ENCODE measurements at places on chromosomes 1 and 21.
A peak's percentile ranks its signal among the peaks of the same experiment; 100 is the strongest.

GRCh38 chr1:227795732-227796131 is 19.7 kb upstream of the PRSS38 start:
- DNase-seq: no peak

DNA sequence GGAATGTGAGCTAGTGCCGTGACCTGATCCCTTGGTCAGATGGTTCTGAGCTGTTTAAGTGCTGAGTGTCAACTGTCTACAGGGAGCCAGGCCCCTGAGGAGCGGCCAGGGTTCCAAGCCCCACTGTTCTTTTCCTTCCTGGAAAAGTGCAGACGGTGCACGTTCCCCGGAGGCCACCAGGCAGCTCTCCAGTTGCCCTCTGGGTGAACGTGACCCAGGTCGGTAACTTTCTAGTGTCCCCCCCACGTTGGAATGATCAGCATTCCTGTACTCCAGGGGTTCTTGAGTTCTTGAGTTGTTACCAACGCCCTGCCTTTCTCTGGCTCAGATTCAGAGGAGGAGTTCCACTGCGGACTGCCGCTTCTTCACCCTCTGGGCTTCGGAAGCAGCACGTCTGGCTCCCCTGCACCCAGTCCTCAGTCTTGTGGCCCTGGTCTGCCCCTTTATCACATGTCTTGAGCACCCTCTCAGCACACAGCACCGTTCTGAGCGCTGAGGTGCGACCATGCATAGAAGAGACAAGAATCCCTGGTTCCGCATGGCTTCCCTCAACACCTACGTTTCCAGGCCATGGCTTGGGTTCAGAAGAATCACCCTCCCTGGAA is 131.5 kb downstream of the DHRS3 start:
- peak; percentile 14 for DNase-seq

GRCh38 chr1:16226490-16227179 is 10.3 kb downstream of the CPLANE2 start:
- DNase-seq: peak; percentile 28

DNA sequence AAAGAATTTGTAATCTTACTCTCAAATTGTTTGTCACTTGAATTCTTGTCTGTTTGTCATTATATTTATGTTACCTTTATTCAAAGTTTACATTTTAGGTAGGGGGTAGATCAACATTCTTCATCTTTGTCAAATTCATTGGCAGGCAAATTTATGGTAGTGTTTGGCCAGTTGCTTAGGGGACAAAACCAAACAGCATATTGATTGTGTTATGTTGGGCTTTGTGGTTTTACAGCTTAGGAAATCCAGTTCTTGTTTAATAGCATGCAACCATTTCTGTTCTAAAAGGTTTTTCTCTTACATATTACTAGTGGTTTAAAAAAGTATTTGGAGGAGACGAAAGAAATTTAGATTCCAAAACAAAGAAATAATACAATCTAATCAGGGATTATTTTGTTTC is 91.4 kb downstream of the HMCN1 start:
- DNase-seq: no peak

- DNase-seq: no peak
Observed at GRCh38 chr1:35567947-35568558, 5.1 kb upstream of the TFAP2E start.

DNA sequence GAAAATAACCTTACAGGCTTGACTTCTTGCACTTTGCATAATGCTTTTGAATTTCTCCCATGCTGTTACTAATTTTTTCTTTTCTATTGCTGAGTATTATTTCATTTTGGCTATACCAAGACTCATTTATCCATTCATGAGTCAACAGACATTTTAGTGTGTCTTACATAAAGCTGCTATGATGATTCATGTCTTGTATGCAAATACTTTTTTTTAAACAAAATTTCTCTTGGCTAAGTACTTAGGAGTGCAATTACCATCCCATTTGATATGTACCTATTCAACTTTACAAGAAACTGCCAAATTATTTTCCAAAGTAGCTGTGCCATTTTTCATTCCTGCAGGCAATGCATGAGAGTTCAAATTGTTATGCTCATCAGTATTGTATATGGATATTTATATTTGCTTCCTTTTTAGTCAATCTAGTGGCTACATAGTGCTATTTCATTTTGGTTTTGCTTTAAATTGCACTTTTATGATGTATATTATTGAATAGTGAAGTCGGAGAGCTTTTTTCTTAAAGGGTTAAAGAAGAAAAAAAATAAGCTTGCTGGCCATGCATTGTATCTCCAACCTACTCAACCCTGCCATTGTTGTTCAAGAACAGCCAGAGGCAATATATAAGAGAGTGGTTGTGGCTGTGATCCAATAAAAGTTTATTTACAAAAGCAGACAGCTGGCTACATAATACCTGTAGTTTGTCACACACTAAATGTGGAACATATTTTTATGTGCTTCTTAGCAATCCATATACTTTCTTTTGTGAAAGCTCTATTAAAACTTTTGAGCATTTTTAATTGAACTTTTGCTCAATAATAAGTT is 862.8 kb downstream of the KCNT2 start:
- DNase-seq: no peak

DNA sequence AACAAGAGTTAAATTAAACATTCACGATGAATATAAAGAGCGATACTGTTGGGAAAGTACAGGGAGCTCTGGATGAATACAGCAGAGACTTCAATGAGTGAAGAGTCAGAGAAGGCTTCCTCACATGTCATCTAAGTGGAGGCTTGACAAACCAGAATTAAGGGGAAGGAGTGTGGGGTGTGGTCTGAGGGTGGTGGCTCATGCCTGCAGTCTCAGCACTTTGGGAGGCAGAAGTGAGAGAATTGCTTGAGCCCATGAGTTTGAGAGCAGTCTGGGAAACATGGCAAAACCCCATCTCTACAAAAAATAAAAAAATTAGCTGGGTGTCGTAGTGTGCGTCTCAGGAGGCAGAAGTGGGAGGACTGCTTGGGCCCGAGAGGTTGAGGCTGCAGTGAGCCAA is 8.7 kb downstream of the SDHB start:
- DNase-seq: no peak

DNA sequence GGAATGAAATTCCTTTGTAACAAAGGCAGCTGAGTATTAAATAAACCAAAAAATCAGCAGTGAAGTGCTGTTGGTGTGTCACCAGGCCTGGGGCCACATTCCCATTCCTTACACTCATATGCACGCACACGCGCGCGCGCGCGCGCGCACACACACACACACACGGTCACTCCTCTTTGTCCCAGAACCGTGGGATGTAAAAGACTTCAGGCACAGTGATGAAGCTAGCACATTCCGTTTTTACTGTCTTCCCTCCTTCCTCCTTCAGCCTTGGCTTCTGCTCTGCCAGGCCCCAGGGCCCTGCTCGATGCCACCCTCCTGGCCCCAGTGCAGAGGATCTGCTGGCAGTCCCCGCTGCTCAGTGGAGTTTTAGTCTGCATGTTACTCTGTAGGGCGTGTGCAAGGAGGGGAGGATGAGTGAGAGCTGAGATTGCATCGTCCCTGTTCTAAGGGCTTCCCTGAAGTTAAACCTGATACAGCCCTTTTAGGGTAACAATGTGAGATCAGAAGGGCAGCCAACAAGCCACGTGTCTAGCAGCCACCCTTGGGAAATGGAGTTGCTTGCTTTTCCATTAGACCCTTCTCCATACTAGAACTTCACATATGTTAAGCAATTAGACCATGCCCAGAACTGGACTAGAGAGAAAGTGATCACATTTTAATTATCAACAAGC is 71.7 kb upstream of the WDR26 start:
- no peak for DNase-seq

DNA sequence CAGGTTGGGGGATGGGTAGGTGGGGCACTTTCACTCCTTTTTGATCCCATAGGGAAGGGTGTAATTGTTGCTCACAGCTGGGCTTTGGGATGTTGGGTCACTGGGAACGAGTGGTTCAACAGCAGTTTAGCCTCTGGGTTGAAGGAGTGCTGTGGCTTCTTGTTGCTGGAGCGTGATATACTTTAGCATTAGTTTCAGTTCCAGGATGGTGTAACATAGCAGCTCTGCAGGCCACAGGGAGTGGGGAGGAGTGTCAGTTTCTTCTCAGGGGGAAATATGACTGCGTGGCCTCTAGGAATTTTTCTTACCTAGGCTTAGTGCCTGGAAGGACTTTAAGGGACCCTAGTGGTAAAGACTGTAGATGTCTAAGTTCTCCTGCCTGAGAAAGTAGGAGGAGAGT is 1105.3 kb upstream of the TMPRSS15 start:
- no peak for DNase-seq

GRCh38 chr1:72942008-72942407 is 659.7 kb upstream of the NEGR1 start:
- no peak for DNase-seq

- DNase-seq: no peak
Observed at GRCh38 chr1:44030605-44031251, 534 bp downstream of the SLC6A9 start.

DNA sequence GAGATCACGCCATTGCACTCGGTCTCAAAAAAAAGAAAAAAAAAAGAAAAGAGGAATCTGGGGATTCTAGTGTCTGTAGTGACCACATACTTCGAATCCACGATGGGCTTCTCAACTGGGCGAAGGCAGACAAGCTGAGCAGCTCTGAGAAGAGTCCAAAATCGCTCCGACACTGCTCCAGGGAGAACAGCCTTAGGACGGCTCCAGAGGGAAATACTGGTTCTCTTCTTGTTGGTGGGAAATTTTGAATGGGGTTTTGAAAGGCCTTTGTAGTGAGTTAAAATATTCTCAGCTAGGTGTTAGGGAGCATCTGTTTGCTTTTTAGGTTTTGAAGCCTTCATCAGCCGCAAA is 18.3 kb upstream of the HJV start:
- no peak for DNase-seq

DNA sequence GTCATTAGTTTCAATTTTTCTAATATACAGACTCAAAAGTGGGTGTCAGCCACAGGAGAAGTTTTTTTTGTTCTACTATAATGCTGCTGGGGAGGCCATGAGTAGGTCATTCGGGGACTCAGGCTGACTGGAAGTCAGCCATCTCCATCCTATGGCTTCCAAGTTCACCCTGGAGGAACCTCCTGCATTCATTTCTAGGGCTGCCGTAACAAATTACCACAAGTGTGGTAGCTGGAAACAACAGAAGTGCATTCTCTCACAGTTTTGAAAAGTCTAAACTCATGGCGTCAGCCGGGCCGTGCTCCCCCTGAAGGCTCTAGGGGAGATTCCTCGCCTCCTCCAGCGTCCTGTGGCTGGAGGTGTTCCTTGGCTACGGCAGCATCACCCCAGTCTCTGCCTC is 17.7 kb downstream of the AGT start:
- DNase-seq: no peak

GRCh38 chr1:24351247-24351646 is 32.1 kb downstream of the GRHL3 start:
- no peak for DNase-seq

GRCh38 chr1:99969260-99969728 is 502 bp upstream of the SLC35A3 start:
- peak; percentile 91 for DNase-seq

GRCh38 chr1:243415663-243416408 is 160.0 kb downstream of the SDCCAG8 start:
- DNase-seq: no peak

DNA sequence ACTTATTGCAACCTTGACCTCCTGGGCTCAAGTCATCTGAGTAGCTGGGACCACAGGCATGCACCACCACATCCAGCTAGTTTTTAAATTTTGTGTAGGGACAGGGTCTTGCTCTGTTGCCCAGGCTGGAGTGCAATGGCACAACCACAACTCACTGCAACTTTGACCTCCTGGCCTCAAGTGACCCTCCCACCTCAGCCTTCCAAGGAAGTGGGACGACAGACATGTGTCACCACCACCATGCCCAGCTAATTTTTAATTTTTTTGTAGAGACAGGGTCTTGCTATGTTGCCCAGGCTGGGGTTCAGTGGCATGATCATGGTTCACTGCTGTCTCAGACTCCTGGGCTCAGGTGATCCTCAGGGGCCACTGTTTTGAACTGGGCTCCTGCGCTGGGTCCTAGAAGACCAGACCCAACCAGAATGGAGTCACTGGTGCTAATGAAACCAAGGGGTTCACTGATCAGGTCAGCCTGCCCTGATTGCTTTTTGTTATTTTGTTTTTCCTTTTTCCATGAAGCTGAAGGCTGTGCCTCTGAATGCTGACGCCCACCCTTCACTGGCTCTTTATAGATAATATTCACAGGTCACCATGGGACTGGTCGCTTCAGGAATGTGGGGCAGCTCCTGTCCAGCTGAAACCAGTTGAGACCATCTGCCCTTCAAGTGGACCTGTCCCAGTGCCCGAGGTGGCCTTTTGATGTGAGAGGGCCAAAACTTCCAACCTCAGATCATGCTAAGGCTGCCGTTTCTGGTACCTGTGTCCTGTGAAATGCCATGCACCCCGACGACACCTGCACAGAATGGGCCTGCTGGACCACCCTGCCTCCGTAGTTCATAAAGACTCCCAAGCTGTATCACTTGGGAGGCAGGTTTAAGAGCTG is 4.9 kb downstream of the TRIM17 start:
- no peak for DNase-seq

DNA sequence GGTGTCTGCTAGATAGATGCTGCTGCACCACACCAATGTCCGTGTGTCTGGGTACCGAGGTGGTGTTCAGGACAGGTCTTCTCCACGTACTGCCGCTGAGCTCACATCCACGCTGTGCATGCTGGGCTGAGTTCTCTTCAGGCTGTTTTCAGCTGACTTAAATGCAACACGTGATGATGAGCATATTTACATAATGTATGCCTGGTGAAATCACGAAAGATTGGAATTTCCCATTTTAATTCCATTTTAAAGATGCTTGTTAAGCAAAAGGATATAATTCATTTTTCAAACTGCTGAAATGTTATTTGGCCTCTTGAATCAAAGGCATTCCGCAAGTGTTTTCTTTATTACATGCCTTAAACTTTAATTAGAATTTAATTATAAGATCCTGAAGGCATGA is 107.9 kb downstream of the FGGY start:
- no peak for DNase-seq

DNA sequence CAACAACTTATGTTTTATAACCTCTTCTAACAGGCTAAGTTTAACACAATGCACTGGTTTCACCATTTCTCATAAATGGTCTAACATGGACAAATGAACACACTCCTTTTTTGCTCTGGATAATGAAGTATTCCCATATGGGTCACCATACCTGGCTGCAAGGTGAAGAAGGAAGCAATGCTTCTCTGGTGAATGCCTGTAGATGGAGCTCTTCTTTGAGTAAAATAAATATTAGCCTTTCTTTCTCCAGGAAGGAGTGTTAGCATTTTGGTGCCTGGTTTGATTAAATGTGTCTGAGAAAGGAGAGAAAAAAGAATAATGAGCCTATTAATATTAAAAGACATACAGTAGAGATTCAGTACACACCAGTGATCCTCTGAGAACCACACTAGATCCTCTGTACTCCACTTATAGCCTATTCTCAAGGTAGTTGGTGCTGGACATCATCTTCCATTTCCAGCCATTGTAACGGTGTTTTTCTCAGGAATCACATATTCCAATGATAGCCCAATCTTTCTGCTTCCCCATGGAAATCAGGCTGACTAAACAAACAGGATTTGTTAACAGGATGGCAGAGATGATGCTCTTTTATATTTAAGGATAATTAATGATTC is 17.6 kb downstream of the MTFR1L start:
- DNase-seq: peak; percentile 40

- DNase-seq: no peak
Observed at GRCh38 chr1:208479435-208479834, 235.3 kb upstream of the PLXNA2 start.

GRCh38 chr1:51946300-51946699 is 44.2 kb downstream of the RAB3B start:
- no peak for DNase-seq
